ENCODE measurements at places on chromosomes 3 and 15.

DNA sequence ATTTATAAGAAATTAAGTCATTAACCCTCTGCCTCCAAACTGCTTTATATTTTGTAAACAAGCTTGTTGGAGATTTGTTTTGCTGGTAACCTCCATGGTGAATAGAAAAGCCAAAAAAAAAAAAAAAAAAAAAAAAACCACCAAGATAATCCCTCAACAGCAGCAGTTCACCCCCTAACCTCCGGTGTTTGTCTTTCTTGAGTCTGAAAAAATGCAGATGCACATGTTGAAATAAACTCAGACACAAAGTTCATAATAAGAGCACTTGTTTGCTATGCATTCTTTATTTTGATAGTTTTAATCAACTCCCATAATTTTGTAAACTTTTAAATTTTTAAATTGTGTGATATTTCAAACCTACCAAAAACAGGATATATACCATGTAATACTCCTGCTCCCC is 1.8 kb upstream of the PLCH1 start:
- DNase-seq: no peak

DNA sequence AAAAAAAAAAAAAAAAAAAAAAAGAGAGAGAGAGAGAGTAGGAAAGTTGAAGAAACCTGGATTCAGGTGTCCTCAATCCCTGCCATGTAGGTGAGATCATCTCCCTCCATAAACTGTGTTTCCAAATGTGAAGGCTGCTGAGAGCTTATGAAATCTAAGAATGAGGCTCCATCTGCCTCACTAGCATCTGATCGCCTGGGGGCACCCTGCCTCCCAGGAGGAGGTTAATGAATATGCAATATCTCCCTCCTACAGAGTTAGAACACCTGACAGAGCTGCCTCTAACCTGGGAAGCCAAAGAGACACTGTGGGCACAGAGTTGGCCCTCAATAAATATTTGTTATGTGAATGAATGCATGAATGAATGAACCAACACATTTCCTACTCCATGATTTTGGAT is 23.8 kb upstream of the ZNF148 start:
- no peak for DNase-seq

GRCh38 chr15:55515491-55515890 is 7.5 kb upstream of the DNAAF4 start:
- DNase-seq: no peak

DNA sequence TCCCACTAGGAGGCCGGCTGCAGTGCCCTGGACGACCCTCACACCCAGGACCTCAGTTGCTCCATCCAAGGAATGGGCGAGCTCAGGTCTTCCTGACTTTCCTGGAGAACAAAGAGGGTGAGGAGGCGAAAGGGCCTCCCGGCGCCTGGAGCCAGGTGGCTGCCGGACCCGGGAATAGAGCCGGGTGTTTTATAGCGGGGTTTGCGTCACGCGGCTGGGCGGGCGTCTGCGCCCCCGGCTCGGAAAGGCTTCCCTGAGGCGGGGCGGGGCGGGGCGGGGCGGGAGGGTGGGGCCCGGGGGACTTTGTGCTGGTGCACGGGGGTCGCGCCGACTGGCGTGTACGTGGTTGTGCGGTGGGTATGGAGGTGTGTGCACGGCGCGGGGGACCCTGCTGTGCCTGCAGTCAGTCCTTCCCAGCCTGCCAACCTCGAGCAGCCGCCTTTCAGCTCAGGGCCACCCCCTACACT is 4.6 kb upstream of the PRKCD start:
- DNase-seq: no peak

GRCh38 chr3:114081037-114081436 is 24.5 kb downstream of the QTRT2 start:
- DNase-seq: no peak

DNA sequence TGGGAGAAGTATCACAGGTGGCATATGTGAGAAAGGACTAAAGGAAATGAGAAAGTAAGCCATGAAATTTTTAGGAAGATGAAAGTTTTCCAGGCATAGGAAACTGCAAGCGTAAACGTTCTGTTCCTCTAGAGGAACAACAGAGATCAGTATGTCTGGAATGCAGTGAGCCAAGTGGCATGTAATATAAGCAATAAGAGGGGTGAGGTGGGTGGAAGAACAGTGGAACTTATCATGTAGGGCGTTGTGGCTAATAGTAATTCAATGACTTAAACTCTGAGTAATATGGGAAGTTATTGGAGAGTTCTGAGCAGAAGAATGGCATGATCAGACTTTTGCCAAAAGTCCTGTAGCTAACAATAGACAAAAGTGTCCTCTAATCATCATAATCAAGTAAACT is 902.9 kb downstream of the EPHA3 start:
- no peak for DNase-seq

DNA sequence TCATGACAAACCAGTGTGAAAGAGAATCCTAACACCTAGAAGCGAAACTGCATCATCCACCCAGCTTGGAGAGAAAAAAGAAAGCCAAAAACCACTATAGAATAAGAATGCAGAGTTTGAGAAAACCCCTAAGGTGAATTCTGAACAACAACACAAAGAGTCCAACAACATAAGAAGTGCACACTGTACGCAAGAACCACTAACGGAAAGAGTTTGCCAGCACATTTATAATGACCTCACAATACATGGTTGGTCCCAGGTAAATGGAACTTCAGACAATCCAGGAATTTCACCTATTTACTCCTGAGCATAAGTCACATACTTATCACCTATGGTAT is 128.3 kb upstream of the BHLHE40 start:
- no peak for DNase-seq

Data from NCI-H1048 (cell line).